NCI-H1436 treated with DMSO at 0.1 percent for 48 hours (cell line): ENCODE measurements at places on chromosomes 3 and 15.

DNA sequence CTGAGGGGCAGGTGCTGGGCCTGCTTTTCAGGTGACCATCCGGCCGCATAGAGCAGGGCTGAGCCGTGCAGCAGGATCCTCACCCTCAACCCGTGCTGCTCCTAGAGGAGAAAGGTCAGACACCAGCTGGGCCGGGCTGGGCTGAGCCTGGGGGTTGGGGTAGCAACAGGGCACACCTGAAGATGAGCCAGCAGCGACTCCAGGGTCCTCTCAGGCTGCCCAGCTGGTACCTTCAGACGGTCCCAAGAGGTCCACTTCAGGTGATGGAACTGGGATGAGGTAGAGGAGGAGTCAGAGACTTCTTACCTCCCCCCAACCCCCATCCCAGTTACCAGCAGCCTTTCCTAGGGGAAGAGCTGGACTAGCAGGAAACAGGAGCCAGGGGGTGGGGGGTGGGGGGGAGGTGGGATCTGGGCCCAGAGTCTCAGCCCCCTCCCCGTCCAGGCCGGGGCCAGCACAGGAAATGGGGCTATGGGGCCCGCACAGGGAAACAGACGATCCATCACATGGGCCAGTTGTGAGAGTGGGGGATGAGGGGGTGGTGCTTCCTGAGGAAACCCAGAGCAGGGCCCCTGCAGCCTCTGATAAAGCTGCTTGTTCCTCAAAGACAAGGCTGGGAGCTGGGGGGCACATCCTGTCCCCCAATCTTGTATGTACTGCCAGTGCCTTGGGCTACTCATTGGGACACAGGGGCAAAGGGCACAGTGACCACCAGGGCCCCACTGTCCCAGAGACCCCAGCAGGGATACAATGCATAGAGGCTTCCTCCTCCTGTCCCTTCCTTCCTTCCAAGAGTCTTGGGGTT is 3.0 kb downstream of the INKA1 start:
- DNase-seq, result no peak

DNA sequence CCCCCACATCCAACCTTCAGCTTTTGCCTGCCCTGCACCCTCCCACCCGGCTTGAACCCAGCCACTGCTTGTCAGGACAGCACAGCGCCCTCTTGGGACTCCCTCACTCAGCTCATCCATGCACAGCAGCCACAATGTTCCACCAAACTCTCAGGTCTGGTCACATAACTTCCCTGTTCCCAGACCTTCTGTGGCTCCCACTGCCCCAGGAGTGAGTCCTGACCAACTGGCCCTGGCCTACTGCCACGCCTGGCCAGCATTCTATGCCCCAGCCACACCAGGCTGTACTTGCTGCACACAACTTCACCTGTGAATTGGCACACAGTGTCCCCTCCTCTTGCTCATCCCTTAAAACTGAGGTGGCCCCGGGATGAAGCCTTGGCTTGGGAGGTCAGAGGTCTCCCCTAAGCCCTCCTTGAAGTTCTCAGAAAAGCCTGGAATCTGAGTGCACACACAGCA is 21.0 kb downstream of the PLXNB1 start:
- no peak for DNase-seq

GRCh38 chr3:193742628-193743027 is 149.6 kb downstream of the OPA1 start:
- no peak for DNase-seq

DNA sequence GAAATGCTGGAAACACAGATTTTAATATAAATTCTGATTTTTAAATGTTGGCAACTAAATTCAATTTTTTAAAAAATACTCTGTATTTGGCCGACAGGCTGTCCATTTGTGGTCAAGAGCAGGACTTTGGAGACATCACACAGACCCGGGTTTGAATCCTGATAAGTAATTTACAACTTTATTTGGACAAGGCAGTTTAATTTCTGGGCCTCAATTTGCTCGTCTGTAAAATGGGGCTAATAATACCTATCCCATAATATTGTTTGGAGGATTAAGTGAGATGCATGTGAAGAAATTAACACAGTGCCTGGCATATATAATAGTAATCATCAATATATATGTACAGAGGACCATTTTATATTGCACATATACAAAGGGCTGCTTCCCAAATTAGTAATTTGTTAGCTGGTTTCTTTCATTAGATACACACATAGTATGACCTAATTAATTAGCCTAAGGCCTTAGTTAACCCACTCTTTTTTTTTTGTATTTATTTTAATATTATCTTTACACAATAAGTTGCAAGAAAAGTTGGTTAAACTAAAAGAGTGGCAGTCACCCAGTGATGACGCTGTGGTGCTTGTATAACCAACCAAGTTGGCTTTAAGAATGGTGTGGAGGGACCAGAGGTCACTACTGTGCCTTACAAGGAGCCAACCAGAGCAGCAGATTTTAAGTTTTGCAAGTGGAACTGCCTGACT is 665 bp downstream of the PIGB start:
- DNase-seq, result no peak

DNA sequence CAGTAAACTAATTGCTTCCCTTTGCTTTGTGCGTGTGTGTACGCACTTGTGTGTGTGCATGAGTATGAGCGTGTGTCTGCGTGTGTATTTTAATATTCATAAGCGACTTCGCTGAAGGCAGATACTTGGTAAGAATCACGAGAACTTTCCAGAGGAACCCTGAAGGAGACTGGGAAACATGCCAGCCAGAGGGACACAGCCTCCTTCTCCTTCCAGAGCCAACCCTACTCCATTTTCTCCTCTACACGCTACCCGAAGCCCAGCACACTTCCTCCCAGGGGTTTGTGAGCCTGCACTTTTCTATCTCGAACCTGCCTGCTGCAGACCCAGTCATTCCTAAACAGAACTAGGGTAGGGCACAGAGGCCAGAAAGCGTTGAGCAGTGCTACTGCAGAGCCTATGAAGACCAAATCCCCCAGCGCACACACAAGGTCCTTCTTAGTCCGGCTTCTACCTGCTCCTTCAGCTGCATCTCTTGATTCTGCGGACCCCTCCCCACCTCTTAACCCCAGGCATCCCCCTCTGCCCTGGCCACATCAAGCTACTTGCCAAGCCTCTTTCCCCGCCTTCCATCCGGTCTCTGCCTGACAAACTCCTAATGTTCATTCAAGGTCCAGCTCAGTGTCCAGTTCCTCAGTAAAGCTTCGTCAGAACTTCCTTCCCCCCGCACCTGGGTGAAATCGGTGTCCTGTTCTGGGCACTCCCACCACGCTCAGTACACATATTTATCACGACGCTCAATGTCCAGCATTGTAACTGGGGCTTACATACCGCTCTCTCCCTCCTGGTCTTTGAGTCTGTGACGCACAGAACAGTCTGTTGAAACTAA is 191.8 kb downstream of the FAM43A start:
- DNase-seq, result no peak

GRCh38 chr3:114067804-114068203 is 11.3 kb downstream of the QTRT2 start:
- no peak for DNase-seq

GRCh38 chr3:10547413-10547812 is 42.0 kb upstream of the ATP2B2 start:
- DNase-seq, result no peak

DNA sequence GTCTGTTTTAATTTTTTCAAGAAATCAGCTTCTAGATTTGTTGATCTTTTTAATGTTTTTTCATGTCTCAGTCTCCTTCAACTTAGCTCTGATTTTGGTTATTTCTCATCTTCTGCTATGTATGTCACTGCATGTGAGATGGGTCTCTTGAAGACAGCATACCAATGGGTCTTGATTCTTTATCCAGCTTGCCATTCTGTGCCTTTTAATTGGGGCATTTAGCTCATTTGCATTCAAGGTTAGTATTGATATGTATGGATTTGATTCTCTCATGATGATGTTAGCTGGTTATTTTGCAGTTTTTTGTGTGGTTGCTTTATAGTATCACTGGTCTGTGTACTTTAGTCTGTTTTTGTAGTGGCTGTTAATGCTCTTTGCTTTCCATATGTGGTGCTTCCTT is 39.4 kb downstream of the CEP63 start:
- no peak for DNase-seq

DNA sequence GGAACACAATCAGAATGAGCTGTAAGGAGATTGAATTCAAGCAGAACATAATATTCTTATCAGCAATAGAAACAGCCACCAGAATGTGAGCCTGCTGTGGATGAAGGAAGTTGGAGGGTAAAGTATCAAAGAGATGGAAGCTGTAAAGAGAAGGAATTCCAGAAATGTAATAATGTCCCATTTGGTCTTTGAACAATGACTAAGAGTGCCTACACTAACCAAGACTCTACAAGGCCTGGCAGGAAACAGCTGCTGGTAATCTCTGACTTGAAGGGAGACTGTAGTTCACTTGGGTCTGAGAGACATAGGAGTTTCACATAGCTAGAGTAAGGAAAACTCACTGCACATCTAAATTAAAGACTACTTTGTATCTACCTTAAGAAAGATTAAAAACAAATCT is 1176.0 kb upstream of the ALCAM start:
- no peak for DNase-seq

- no peak for DNase-seq
Observed at GRCh38 chr3:68206524-68207117, 552.2 kb upstream of the SUCLG2 start.

DNA sequence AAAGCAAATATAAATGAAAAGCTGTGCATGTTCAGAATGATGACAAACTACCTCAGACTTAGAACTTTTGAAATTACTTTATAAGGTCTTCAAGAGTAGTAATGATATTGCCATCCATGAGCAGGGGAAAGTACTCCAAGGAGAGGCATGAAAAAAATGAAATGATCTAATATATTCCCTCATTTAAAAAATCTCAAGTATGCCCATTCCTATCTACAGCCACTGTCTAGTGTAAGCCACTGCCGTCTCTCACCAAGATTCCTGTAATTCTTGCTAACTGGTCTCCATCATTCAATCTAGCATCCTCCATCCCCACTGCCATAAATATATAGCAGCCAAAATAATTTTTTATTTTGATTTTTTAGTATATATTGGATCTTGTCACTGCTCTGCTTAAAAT is 258.8 kb downstream of the PLOD2 start:
- DNase-seq, result no peak

- no peak for DNase-seq
Observed at GRCh38 chr3:158775426-158776410, 26.1 kb upstream of the MFSD1 start.

- no peak for DNase-seq
Observed at GRCh38 chr3:137641879-137642704, 122.0 kb upstream of the SOX14 start.

DNA sequence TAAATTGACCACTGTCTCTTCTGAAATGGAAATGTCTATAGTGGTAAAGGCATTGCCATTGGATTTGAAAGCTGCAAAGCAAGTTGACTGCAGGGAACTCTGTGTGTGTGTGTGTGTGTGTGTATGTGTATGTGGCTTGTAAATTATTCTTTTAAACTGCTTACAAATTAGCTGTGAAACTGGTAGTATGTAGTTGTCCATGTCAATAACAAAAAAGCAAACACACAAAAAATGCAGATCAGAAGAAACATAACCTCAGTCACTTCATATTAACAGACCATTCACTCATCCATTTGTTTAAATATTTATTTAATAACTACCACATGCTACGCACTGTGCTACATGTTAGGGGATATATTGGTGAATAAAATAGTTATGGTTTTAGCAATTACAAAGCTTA is 837.7 kb downstream of the FHIT start:
- no peak for DNase-seq

- no peak for DNase-seq
Observed at GRCh38 chr3:39267631-39268548, 11.9 kb downstream of the CX3CR1 start.

DNA sequence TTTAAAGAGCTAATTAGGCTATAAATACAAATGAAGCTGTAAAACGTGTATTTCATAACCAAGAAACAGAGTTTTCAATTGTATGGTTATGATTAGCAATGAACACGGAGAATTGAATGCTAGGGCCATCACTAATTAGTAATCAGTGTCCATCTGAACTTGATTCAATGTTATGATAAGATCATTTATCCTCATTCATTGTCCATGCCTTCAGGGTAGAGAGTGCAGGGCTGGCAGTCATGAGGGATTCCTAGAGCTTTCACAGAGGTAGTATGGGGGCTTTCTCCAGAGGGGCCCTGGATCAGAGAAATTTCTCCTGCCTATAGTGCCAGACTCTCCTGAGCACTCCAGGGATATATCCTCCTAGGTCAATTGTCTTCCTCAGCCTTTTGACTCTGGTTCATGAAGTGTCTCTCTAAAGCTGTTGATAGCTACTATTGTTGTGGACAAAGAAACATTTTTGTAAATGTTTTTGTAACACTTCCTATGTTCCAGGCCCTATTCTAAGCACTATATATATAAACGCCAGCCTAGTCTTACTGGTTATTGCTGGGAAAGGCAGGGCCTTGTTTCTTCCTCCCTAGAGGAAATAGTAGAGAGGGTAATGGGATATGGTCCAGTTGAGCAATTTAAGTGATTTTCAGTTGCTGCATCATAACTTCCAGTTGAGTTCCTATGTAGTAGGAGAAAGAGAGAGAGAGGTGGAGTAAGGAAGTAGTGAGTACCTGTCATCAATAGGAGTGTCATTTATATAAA is 249.0 kb downstream of the NFKBIZ start:
- no peak for DNase-seq

- no peak for DNase-seq
Observed at GRCh38 chr15:61116825-61117224, 112.3 kb downstream of the RORA start.
